Stimulated activated CD8-positive, alpha-beta memory T cell treated with anti-CD3 and anti-CD28 coated beads, Interleukin-4, amount 100 ng/mL, for 4 hours (primary cell): ENCODE measurements at places on chromosomes 2 and 18.

DNA sequence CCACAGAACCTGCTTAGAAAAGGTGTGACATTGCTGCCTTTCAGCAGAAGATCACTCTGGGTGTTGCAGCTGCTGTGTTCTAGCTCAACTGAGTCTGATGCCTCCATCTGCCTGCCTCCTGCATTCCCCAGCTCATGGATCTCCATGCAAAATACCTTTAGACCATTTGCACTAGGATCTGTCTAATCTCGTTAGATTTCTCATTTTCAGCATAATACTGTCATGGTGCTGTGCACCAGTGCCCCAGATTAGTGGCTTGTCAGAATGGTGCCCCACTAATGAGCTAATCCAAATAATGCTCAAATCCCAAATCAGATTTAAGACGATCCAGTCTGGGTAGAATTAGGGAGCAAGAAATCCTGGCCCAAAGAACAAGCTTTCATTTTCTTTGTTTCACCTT is 284.4 kb upstream of the PARD3B start:
- DNase-seq, result no peak

DNA sequence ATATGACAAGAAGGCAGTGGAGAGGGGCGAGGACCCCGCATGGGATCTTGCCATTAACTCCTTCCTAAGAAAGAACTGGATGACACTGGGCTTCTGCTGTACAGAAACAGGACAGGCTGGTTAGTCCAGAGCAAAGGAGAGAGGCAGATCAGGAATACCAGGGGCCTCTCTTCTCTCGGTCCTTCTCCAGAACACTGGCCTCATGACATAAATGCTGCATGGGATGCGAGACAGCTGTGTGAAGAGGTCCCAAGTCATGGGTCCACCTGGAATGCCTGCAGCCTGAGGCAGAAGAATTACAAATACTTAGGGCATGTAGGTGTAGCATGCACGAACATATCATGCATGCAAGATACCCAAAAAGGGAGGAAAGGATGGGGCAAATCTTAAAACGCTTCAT is 9.1 kb downstream of the MBOAT2 start:
- no peak for DNase-seq

DNA sequence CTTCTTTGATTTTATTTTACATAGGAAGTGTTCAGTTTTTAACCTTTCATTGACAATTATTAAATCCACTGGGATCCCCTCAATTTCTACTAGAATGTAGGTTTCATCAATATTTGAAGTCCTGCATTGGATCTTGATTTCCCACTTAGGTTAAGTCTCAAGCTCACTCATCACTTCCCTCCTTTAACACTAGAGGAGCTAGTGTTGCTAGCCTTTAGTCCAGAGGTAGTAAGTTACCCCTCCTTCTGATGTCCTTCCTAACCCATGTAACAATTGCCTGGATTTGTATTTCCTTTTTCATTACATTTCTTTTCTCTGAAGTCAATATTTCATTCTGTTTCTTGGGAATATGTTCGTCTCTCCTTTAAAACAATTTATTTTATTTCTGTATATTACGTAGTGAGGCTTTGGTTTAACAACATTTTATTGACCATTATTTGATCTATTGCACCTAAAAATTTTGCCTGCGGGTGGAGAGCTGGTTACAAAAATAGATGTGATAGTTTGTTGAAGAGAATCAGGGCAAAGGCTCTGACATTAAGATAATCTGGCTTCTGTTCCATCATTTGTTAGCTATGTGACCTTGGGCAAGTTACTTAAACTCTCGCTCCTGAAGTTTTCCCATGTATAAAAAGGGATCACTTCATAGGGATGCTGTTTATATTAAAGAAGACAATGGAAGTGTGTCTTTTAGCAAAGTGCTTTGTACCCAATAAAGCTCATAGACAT is 833.0 kb downstream of the SLC4A3 start:
- DNase-seq, result no peak

GRCh38 chr2:27796791-27797765 is 25.6 kb downstream of the MRPL33 start:
- DNase-seq, result no peak

GRCh38 chr2:183078163-183078463 is 434 bp upstream of the DUSP19 start:
- no peak for DNase-seq

GRCh38 chr2:201441409-201441808 is 9.8 kb downstream of the TRAK2 start:
- no peak for DNase-seq

- no peak for DNase-seq
Measured at GRCh38 chr2:189375842-189376241, 65.4 kb upstream of the WDR75 start.

DNA sequence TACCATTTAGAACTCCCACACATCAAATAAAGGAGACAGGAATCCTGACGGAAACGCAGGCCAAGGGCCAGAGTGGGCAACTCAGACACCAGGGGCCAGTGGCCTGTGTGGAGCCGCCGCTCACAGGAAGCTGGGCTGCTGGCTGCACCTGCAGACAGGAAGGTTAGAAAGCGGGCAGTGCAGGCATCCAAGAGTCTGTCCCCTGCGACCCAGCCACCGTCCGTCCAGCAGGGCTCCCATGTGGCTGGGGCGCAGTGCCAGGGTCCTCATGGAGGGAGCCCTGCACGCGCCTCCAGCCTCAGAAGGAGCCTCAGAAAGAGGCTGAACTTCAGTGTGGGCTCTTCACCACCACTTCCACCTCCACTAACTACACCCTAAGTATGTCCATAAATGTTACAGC is 2.5 kb upstream of the ANO7 start:
- no peak for DNase-seq

DNA sequence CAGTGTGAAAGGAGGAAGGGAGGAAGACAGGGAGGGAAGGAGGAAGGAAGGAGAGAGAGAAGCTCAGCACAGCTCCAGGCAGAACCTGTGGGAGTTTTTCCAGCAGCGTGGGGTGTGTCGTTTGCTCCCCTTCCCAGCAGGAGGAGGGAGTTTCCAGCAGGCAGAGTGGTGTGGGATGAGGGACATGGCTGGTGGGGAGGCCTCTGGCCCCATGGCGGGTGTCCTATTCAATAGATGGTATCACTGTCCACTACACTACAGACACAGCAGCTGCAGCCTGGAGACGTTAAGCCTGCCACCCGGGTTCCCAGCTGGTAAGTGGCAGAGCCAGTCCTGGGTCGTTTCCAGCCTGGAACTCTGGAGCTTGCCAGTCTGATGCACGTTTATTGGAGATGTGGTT is 44.7 kb downstream of the GLI2 start:
- DNase-seq, result no peak

- DNase-seq, result no peak
Measured at GRCh38 chr2:218781691-218782527, at the start of gene CYP27A1. Gene CYP27A1 (plus strand): TSS chr2:218782147. CDS start chr2:218782183, 36 bp downstream.

DNA sequence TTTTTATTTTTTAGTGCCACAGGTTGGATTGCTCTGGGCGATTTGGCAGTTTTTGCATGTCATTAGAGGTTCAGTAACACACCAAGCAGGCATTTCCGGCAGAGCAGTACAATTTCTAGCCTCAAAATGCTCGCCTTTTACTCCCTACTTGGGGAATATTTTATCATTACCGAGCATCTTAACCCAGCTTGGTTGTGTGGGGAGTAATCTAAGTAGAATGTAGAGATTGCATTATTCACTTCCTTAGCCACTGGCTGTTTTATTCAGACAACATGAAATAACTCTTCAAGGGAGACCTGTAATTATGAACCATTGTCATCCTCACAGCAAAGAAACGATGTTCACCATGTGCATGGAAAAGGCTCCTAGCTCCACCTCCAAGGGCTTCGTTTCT is 13.1 kb downstream of the GRP start:
- no peak for DNase-seq

- DNase-seq, result no peak
Measured at GRCh38 chr2:106843910-106844250, 42.1 kb downstream of the ST6GAL2 start.

GRCh38 chr2:236587861-236588815 is 18.5 kb downstream of the ACKR3 start:
- DNase-seq, result no peak

DNA sequence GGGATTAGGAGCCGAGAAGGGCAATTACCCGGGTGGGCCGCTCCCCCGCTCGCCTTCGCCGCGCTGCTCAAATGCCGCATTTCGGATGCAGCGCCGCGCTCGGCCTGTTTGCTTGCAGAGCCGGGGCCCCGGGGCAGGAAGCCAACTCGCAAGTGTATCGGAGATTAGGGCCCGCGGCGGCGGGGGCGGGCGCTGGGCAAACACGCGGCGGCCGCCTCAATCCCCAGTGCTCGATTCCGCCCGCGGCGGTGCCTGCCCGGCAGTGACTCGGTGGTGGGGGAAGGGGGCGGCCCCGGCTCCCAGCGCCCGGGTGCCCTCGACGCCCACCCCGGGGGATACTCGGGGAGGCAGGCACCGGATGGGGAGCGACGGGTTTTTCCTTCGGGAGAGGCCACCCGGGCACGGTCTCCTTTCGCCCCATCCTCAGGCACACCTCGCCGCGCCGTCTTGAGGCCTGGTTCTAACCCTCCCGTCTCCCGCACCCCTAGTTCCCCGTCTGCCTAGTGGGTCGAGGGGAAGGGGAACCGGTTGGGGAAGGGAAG is 26.6 kb upstream of the NOTO start:
- peak; percentile 28 for DNase-seq

- no peak for DNase-seq
Measured at GRCh38 chr2:144774809-144775208, 254.9 kb upstream of the ZEB2 start.

GRCh38 chr18:9851511-9851910 is 34.3 kb upstream of the TXNDC2 start:
- DNase-seq, result no peak
